ENCODE measurements at places on chromosomes 13 and 19.

DNA sequence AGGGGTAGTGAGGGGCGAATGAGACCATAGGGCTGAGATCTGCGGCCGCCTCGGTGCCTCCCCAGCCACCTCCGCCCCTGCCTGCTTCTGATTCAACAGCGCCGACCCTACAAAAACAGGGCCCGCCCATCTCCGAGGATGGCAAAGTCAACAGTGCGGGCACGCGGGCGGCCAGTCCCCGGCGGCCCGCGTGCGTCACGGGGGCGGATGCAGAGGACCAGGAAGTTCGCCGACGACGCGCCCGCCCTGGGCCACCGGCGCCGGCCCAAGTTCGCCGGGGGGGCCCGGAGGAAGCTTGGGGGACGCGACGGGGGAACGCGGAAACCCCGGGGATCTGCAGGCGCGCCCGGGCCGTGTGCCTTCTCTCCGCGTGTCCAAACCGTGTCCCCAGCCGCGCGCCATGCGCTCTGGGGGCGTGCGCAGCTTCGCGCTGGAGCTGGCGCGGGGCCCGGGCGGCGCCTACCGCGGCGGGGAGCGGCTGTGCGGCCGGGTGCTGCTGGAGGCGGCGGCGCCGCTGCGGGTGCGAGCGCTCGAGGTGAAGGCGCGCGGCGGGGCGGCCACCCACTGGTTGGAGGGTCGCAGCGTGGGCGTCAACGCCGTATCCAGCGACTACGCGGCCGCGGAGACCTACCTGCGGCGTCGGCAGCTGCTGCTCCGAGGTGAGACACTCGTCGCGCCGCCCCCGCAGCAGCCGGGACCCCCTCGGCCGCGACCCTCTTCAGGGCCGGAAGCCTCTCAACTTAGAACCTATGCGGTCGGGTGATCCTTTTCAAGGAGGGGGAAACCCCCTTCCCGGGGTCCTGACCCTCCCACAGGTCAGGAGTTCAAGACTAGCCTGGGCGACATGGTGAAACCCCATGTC is 6.8 kb upstream of the ARRDC2 start:
- peak; percentile 86 for DNase-seq

GRCh38 chr19:33620611-33621010 is 1.1 kb upstream of the CHST8 start:
- no peak for DNase-seq

DNA sequence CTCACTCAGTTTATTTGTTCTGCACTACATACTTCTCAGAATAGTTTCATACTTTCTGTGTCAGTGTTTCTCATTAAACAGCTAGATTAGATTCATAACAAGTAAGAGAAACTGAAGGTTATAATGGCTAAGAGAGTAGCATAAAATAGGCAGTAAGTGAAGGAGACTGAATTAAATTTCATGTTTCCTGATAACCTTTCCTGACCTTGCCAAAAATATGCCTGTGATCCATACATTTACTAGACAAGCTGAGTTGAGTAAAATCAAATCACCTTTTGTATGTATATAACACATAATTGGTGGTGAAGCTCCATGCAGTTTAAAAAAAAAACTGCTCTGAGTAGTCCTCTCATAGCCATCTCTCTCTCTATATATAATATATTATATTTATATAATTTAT is 545.3 kb upstream of the PCDH20 start:
- no peak for DNase-seq

- no peak for DNase-seq
Measured at GRCh38 chr19:29662278-29662603, 3.0 kb upstream of the PLEKHF1 start.

- DNase-seq = no peak
Measured at GRCh38 chr13:35876601-35877000, 254.6 kb downstream of the DCLK1 start.

DNA sequence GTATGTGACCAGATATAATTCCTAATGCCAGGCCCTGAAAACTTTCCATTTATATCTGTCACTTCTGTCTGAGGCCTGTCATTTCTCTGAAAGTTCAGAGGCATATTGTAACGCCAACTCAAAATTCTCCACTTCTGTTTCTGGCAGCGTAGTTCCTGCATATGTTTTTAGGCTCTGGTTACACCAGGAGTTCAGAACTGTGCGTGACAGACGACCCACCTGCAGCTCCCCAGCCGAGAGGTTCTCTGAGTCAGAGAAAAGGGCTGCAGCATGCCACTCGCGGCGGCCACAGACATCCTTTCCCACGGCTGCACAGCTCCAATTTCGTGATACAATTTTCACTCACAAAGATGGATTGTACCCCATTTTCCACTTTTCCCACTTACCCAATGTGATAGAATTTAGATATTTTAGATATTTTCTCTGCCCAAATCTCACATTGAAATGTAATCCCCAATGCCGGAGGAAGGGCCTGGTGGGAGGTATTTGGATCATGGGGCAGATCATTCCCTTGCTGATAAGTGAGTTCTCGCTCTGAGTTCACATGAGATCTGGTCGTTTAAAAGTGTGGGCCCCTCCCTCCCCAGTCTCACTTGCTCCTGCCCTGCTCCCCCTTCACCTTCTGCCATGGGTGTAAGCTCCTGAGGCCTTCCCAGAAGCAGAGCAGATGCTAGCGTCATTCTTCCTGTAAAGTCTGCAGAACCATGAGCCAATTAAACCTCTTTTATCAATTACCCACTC is 308.1 kb downstream of the LIG4 start:
- DNase-seq = no peak

DNA sequence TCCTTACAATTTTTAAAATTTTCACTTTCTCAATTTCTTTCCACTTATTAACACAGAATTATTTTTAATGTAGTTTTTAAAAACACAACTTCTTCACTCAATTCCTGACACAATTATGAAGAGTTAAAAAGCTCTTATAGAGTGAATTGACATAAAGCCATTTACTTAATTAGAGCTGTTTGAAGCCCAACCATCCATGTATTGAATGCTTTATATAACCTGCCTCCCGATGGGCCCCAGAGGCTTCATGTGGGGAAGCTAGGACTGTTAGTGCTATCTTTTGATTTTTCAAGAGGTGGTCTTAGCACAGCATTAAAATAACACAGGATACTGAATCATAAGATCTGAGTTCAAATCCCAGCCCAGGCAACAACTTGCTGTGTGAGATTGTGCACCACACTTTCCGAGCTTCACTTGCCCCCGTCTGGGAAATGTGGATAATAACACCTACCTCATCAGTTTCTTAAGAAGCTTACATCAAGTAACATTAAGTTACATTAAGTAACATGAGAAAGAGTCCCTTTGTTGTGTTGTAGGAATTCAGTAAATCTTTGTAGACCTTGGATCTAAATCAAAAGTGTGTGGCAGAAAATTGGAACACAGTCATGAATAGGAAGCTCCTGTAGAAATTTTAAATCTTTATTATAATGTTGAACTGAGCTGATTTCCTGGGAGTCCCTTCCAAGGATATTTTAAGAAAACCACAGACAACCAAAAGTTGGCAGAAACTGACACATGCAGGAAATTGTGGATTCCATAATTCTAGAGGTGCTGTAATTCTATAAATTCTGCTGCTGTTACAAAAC is 5.5 kb upstream of the ENOX1 start:
- no peak for DNase-seq

DNA sequence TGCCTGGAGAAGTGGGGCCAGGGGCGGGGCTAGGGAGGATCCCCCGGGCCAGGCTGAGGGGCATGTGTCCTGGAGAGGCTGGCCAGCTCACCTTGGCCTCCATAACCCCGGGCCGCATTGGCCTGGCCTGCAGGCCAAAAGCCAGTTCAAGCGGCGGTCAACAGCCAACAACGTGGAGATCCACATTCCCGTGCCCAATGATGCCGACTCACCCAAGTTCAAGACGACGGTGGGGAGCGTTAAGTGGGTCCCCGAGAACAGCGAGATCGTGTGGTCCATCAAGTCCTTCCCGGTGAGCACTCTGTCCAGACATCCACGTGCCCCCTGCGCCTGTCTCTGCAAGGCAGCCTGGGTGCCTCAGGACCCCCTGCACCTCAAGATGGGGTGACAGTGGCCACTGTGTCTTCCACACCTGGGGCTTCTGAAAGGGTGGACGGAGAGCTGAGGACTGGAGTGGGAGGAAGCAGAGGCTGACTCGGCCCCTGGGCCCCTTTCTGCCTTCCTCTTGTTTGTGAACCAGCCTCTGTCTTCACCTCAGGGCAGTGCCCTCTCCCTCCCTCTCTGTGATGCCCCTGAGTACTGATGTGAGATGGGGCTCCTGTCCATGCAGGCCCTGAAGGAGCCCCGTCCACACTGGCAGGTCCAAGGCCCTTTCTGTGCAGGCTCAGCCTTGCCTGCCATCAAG is 31.1 kb downstream of the AP1M1 start:
- no peak for DNase-seq

DNA sequence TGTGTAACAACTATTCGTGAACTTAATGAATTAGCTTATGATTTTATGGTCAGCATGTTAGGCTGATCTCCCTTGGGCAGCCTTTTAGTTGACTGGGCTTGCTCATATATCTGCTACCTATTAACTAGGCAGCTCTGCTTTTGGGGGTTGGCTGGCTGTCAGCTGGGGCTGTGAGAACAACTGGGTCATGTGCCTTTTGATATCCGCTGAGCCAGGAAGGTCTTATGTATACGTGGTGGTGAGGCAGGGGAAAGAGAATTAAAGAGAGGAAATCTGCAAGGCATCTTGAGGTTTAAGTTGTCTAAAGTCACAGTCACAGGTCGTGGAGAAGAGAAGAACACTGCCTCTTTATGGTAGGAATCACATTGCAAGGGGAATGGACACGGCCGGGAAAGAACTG is 206.9 kb downstream of the LMO7 start:
- no peak for DNase-seq

GRCh38 chr19:36398571-36398970 is 19.6 kb upstream of the ZFP14 start:
- no peak for DNase-seq

- DNase-seq = peak; percentile 15
Measured at GRCh38 chr19:15378534-15379082, 979 bp downstream of the AKAP8 start.

DNA sequence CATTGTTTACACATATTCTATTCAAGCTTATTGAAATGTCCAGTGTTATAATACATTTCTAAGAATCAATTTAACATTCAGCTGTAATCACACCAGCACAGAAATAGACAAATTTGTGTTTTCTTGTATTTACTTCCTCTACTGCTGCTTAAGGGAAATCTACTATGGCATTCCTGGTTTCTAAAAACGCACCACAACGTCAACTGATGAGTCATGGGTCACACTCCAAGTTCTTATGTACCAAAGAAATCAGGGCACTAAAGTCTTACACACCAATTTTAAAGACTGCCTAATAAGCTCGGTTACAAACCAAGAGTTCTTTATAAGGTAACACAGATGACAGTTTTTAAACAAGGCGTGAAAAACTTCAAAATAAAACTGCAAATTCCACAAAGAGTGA is 13.2 kb downstream of the LNX2 start:
- DNase-seq = no peak

DNA sequence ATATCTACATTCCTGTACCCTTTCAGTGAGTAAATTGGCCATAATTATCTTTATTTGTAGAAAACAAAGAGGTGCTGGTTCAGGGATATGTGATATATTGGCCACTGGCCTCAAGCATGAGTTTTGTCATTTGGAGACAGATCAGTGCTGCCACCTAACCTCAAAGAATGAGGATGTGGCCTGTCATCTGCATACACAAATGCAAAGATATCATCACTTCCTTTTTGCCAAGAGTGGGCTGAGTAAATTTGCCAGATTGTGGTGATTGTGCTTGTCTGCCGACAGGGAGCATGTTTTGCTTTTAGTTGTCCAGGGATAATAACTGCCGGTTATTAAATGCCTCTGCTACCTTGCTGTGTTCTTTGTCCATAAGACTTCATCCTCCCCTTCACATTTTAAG is 44.2 kb downstream of the WASF3 start:
- no peak for DNase-seq

DNA sequence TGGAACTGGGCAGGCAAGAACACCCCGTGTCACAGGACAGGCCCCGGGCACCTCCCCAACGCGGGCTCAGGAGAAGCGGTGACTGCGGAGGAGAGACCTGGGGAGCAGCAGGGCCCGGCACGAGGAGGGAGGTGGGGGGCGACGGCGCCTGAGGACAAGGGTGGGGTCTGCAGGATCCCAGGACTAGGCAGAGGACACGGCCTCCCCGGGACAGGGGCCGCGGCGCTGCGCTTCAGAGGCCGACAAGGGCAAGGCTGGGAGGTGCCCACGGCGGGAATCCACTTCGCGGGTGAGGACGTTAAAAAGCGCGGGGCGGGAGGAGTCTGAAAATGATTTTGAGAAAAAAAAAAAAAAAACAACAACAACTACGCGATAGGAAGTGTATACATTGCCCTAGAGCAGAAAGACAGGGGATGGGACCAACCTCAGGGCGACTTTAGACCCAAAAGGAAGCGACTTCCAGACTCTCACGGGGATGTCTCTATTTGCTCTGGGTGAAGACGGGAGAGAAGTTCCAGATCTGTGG is 44.9 kb downstream of the ZNF611 start:
- DNase-seq = peak; percentile 45

- DNase-seq = no peak
Measured at GRCh38 chr13:48533961-48534600, 1.2 kb upstream of the RCBTB2 start.

- DNase-seq = no peak
Measured at GRCh38 chr13:50026788-50027473, 11.7 kb downstream of the KCNRG start.

DNA sequence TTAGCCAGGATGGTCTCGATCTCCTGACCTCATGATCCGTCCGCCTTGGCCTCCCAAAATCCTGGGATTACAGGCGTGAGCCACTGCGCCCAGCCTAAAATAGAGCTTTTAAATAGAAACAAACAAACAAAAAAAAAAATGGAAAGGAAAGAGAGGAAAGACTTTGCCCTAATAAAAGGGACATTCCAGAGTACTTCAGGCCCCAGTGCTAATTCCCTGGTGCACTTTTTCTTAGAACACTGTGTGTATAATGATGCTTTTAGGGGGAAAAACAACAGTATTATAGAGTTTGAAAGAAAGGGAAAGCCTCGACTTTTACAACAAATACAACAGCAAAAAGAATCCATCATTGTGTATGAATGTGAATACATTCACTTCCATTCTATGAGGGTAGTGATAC is 104.7 kb downstream of the CRYL1 start:
- no peak for DNase-seq

GRCh38 chr19:53357821-53358581 is 7.5 kb upstream of the ZNF525 start:
- peak; percentile 20 for DNase-seq

- no peak for DNase-seq
Measured at GRCh38 chr13:98068521-98068920, 74.4 kb upstream of the FARP1 start.

DNA sequence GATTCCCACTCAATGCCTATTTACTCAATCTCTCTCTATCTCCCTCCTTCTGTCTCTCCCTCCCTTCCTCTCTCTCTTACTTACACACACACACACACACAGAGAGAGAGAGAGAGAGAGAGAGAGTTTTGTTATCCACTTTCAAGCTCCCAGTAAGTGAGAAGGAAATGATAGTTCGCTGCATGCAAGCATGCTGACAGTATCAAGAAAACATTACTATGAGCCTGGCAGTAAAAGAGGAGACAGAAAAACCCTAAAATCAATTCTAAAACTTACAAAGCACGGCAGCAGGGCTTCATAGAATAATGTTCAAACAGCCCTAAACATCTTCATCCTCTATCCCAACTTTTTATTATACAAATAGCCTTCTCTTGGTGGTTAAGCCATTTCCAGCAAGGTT is 171.9 kb downstream of the FOXO1 start:
- DNase-seq = no peak
